ENCODE measurements at places on chromosomes 12 and 14. TPM values are rescaled to one million over a fixed set of nuclear protein-coding genes. Genes with fewer than 3 reads are reported as not detected.

- no peaks in the 10 kb centered on the region for H3K27me3 ChIP-seq
- H3K36me3 ChIP-seq, result no peaks in the 10 kb centered on the region
- H3K4me3 ChIP-seq, result no peak overlapping the region
- no peak for DNase-seq
- no peak overlapping the region for H3K27ac ChIP-seq
Measured at GRCh38 chr12:80860206-80860605, 77.5 kb downstream of the LIN7A start.

USP15 gene
- total RNA-seq, result 126 TPM

POLR3B gene
- 6.3 TPM for total RNA-seq

GRCh38 chr14:95496111-95496681 is 20.3 kb downstream of the SYNE3 start:
- DNase-seq, result no peak
- no peak overlapping the region for H3K4me3 ChIP-seq
- H3K27me3 ChIP-seq, result no peaks in the 10 kb centered on the region
- H3K36me3 ChIP-seq, result peaks cover 38% of the 10 kb centered on the region

DNA sequence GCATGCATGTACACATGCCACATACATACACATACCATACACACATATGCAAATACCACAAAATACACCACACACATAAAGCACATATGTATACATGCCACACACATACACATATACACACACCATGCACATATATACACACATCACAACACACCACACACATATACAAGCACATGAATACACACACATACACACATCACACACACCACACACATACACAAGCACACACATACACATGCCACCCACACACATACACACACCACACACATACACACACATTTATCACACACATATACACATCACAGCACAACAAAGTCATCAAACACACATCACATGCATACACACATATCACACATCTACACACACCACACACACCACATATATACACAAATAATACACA is 1108.5 kb downstream of the GALC start:
- H3K4me3 ChIP-seq, result no peak overlapping the region
- no peaks in the 10 kb centered on the region for H3K27me3 ChIP-seq
- no peak overlapping the region for H3K27ac ChIP-seq
- H3K36me3 ChIP-seq, result no peaks in the 10 kb centered on the region
- no peaks in the 10 kb centered on the region for H3K4me1 ChIP-seq

REM2 gene
- 0.26 TPM for total RNA-seq

GRCh38 chr14:73935666-73936065 is 14.2 kb downstream of the FAM161B start:
- H3K36me3 ChIP-seq, result peaks cover 19% of the 10 kb centered on the region
- no peak overlapping the region for H3K27ac ChIP-seq
- H3K4me1 ChIP-seq, result no peaks in the 10 kb centered on the region
- no peak for DNase-seq

DNA sequence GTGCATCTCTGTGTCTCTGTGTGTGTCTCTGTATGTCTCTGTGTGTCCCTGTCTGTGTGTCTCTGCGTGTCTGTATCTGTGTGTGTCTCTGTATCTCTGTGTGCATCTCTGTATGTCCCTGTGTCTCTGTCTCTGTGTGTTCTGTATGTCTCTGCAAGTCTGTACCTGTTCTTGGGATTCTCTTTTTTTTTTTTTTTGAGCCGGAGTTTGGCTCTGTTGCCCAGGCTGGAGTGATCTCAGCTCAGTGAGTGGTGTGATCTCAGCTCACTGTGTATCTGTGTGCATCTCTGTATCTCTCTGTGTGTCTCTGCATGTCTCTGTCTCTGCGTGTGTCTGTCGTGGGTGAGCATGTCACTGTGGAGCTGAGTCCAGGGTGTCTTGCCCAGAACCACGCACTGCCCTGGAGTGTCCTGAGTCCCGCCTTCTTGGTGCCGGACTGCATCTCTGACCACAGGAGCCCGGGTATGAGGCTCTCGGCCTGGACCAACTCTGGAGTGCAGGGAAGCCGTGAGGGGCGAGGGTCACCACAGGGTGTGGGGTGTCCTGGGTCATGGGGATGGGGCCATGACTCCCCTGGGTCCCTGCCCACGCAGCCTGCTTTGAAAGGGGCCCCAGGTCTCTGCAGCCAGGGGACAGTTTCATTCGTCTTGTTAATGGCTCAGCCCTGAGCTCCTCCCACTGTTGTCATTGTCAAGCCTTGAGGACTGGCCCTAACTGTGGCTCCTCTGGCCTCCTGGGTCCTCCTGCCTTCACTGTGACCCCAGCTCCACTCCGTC is 11.8 kb downstream of the MYL2 start:
- H3K4me1 ChIP-seq, result no peaks in the 10 kb centered on the region
- H3K27me3 ChIP-seq, result no peaks in the 10 kb centered on the region
- no peak overlapping the region for H3K4me3 ChIP-seq
- no peaks in the 10 kb centered on the region for H3K36me3 ChIP-seq
- no peak for DNase-seq

DNA sequence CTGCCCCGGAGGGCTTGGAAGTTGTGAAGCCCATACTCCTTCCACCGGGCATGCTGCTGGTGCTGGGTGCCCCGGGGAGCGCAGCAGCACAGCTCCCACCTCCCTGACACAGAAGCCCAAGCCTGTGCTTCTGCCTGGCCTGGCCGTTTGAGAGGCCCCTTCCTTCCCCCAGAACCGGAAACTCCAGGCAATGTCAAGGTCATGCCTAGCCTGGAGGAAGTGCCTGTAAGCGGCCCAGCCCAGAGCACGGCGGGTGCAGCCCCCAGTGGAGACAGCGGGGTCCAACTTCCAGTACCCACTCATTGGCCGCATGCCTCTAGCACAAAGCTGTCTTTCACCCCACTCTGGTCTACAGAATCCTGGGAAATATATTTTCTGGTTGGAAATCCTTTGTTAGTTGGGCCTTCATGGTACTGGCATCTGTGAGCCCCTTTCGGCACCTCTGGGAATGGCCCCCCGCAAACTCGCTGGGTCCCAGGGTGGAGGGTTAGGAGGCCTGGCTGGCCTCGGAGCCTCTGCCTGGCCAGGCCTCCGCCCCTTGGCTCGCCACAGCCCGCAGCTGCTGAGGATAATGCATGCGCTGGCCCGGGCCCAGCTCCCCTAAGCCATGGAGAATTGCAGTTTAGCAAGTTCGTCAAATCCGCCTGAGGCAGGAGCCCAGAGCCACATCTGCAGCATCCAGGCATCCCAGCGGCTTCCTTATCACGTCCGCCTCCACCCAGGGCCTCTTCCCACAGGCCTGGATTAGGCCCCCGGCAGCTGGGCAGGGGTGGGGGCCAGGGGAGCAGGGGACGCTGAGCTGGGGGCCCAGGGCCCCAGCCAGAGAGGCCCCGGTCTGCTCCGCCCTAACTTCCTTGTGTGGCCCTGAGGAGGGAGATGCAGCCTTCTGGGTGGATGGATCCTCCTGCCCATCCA is 48.9 kb upstream of the DLK1 start:
- DNase-seq, result no peak
- H3K36me3 ChIP-seq, result no peaks in the 10 kb centered on the region
- no peak overlapping the region for H3K4me3 ChIP-seq
- peaks cover 28% of the 10 kb centered on the region for H3K27me3 ChIP-seq

- H3K4me3 ChIP-seq, result no peak overlapping the region
- H3K36me3 ChIP-seq, result peaks cover 17% of the 10 kb centered on the region
- H3K27me3 ChIP-seq, result no peaks in the 10 kb centered on the region
- no peak for DNase-seq
- no peak overlapping the region for H3K27ac ChIP-seq
Measured at GRCh38 chr12:55978393-55978792, 4.5 kb downstream of the RAB5B start.

DNA sequence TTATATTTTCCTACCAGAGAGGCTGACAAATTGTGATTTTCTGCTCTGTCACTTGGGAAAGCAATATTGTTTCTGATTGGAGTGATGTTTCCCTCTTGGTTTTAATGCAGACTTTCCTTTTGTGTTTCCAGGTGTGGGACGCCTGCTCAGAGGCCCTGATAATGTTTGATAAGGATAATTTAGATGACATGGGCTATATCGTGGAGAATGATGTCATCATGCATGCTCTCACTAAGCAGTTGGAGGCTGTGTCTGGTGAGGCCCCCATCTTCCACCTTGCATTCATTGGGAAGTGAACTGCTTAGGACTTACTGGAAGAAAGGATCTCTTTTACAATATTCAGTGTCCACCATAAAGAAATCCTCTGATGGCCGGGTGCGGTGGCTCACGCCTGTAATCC is 5.6 kb downstream of the COQ6 start:
- DNase-seq, result no peak
- no peak overlapping the region for H3K4me3 ChIP-seq
- H3K4me1 ChIP-seq, result peaks cover 14% of the 10 kb centered on the region
- peaks cover 22% of the 10 kb centered on the region for H3K36me3 ChIP-seq
- no peak overlapping the region for H3K27ac ChIP-seq
- H3K27me3 ChIP-seq, result no peaks in the 10 kb centered on the region

DNA sequence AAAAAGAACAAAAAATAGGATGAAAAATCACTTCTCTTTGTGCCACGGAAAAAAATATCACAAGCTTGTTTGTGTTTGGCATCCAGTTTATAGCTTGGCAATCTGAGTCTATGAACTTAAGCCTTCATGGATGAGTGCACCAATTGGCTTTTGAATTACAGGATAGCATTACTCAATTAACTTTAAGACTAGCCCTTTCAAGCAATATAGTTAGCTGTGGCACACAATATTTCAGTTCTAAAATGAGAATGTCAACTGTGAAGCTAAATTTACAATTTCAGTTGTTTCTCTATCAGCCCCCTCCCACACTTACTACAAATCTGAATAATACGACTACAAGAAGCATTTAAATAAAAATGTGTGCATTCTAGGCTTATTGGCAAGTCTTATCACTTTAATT is 8.3 kb downstream of the RERG start:
- no peaks in the 10 kb centered on the region for H3K36me3 ChIP-seq
- DNase-seq, result no peak
- no peak overlapping the region for H3K4me3 ChIP-seq
- H3K27me3 ChIP-seq, result peaks cover 36% of the 10 kb centered on the region
- H3K27ac ChIP-seq, result no peak overlapping the region
- no peaks in the 10 kb centered on the region for H3K4me1 ChIP-seq

DNA sequence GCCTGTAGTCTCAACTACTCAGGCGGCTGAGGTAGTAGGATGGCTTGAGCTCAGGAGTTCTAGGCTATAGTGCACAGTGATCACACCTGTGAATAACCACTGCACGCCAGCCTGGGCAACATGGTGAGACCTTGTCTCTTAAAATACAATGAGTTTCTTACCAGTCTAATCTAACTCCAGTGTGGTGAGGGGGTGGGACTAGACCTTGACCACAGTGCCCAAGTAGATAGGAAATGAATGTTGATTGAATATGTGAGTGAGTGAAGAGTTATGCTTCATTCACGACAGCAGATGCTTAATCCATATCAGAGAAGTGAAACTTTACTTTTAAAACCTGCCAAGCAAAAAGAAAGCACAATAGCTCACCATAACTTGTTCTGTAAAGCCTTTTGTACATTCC is 11.2 kb upstream of the AK7 start:
- peaks cover 13% of the 10 kb centered on the region for H3K36me3 ChIP-seq
- DNase-seq, result peak; percentile 53
- peaks cover 12% of the 10 kb centered on the region for H3K4me1 ChIP-seq
- no peak overlapping the region for H3K4me3 ChIP-seq
- no peaks in the 10 kb centered on the region for H3K27me3 ChIP-seq

- H3K27ac ChIP-seq, result no peak overlapping the region
- no peaks in the 10 kb centered on the region for H3K4me1 ChIP-seq
- H3K27me3 ChIP-seq, result no peaks in the 10 kb centered on the region
Measured at GRCh38 chr14:68552075-68552474, 240.8 kb downstream of the ZFP36L1 start.

- peak overlapping the region; percentile 51 for H3K4me3 ChIP-seq
- peak; percentile 74 for DNase-seq
- no peaks in the 10 kb centered on the region for H3K36me3 ChIP-seq
- H3K27me3 ChIP-seq, result peaks cover 73% of the 10 kb centered on the region
- no peak overlapping the region for H3K27ac ChIP-seq
Measured at GRCh38 chr14:20652996-20653975, 11.8 kb upstream of the OR6S1 start.

PLEKHG3 gene
- 11.9 TPM for total RNA-seq
